Common myeloid progenitor, CD34-positive (primary cell): ENCODE measurements at places on chromosomes 6 and 20.

GRCh38 chr6:45163952-45164766 lies 164.0 kb upstream of the RUNX2 start:
- DNase-seq: no peak

- no peak for DNase-seq
Observed at GRCh38 chr6:81557811-81558210, 194.7 kb downstream of the TENT5A start.

DNA sequence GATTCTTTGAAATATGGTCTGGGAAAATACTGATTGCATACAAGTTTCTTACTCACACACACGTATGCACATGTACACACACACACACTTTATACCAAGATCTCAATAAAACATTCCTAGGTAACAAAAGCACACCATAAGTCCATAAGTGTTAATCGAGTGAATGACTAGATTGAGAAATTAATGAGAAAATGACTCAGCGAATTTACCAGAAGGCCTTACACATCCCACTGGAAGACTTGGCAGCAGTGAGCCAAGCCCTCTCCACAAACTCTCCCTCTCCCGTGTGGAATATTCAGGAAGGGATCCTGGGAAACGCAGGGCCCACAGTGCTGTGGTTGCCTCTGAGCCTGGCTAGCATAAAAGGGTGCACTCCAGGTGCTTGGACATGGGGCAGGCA lies 227.2 kb downstream of the LY86 start:
- no peak for DNase-seq

GRCh38 chr6:32664827-32665362 lies 1.6 kb downstream of the HLA-DQB1 start:
- peak; percentile 74 for DNase-seq

DNA sequence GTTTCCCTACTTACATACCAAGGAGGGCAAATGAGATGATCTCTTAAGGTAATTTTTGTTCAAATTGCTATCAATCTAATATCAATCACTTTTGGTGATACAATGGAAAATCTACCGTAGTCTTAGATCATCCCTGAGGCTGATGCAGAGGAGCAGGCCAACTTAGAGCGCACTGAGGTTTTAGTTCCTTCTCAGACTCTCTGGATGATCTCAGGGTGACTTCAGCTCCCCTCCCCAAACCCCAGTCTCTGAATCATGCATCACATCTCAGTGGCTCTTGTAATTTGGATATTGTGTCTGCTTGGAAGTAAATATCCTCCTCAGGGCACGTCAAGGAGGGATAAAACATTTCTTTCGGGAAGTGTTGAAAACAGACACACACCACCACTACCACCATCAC lies 5.9 kb downstream of the TUBB2B start:
- DNase-seq: no peak

DNA sequence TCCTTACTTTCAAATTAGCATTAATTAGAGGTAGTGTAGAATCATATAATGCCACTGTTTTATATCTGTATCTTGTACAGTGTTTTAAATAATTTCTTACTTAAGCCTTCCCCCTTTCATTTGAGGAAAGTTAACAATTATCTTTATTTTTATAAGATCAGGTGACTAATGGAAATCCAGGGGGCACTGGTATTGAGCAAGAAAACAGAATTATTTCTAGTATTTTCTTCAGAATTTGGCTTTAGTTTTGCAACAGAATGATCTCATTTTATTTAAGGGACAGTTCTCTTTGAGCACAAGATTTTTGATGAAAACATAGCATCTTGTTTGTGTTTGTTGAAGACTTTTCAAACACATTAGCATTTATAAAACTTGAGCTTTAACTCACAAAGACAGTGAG lies 55.9 kb downstream of the RNF217 start:
- DNase-seq: no peak

DNA sequence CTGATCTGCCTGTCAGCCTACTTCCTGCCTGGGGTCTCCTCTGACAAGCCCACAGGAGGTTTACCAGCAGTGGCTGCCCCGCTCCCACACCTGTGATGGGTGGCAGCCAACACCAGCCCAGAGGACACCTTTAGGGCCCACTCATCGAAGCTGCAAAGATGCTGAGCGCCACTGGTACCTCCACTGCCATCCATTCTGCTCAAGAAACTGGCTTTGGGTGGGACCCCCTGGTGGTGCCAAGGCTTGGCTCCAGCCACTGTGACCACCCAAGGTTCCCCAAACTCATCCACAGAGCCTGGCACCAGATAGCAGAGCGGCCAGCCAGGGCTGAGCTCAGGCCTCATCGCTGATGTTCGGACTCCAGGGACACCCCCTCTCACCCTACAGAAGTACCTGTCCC lies 42.5 kb downstream of the PREX1 start:
- DNase-seq: no peak

- DNase-seq: no peak
Observed at GRCh38 chr6:68559716-68560115, 75.4 kb upstream of the ADGRB3 start.

DNA sequence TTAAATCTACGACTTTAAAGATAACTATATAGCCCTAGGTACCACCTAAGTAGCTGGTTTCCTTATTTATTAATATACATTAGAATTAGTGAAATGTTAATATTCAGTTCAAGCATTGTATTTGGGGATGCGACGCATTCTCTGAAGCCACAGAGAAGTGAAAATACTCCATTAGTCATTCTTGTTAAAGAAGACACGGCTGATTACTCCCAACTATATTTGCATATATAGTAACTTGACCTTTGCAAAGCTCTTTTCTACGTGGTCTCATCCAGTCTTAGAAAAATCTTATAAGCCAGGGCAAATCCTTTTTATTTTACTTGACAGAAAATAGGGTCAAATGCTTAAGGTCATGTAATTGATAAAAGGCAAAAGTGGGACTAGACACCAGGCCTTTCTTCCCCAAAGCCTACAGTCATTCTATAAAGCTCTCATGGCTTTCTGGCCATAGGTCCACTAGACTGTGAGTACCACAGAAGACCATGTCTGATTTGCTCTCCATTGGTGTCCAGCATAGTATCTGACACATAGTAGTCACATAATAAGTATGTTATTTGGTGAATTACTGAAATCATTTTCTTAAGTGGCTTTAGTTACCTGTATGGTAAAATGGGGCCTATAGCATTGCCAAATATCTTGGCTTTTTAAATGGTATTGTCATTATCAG lies 11.3 kb downstream of the ZHX3 start:
- DNase-seq: no peak

DNA sequence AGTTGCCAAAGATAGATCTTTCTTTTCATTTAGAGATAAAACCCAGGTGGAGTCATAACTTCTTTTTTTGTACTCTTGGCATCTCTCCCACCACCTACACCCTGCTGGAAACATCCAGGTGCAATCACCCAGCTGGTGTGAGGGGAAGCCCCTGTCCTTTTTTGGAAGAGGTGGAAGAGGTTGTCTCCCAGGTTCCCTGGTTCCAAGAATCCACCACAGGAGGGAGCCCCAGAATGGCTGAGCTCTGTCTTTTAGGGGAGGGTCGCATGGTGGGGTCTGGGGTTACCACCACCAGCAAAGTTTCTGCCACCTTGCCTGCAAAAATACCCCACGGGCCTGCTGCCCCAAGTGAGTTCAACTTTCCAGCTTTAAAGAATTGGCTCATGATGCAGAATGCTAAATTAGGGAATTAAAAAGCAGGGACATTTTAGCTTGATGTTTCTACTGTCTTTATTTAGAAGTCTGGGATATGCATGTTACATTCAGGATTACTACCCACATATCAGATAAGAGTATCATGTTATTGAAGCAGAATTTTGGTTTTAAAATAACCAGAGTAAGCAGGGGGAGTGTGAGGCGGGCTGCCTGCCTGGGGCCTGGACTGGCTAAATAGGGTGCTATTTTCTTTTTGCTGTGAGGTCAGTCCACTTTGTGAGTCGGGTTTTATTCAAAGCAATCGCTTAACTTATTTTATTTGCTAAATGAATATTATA lies 11.0 kb downstream of the SMOC2 start:
- no peak for DNase-seq
